Stimulated activated CD8-positive, alpha-beta memory T cell treated with anti-CD3 and anti-CD28 coated beads, Interleukin-7, amount 100 ng/mL, for 24 hours (primary cell): ENCODE measurements at places on chromosomes 5 and 9.

DNA sequence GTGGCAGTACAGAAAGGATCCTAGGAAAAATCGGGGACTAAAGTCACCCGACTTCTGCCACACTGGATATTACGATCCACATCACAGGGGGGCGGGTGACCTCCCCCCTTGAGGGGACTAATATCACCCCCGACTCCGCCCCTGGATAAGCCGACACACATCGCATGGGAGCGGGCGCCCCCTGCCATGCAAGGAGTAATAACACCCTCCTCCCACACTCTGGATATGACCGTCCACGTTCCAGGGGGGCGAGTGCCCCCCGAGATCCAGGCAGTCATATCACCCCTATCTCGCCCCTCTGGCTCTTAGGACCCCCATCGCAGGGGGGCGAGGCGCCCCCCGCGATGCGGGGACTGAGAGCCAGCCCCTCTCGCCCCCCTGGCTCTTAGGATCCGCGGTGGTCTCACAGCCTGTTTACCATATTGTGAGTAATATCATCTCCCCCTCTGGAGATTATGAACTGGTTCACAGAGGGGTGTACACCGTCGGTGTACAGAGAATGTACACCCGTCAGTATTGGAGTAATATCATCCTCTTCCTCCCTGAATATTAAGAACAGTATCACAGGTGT is 423.0 kb downstream of the DIRAS2 start:
- peak; percentile 15 for DNase-seq

DNA sequence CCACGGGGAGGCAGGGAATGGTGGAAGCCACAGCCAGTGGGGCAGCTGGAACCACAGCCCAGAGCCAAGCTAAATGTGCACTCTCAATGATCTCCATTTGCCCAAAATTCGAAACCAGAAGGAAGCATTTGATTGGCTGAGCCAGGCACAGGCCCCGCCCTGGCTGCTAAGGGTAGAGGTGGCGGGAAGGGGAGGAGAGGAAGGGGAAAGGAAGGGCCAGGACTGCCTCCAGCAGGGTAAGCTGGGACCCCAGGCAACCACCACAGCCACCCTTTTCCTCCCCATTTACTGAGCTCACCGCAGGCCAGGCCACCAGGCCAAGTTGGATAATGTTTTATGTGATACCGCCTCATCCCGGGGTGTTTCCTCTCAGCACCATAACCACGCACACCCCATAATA is 100.3 kb upstream of the RAPGEF1 start:
- no peak for DNase-seq

- no peak for DNase-seq
Observed at GRCh38 chr9:137461316-137461662, 2.2 kb upstream of the NSMF start.

GRCh38 chr5:73154208-73155006 is 18.6 kb upstream of the TMEM174 start:
- no peak for DNase-seq

DNA sequence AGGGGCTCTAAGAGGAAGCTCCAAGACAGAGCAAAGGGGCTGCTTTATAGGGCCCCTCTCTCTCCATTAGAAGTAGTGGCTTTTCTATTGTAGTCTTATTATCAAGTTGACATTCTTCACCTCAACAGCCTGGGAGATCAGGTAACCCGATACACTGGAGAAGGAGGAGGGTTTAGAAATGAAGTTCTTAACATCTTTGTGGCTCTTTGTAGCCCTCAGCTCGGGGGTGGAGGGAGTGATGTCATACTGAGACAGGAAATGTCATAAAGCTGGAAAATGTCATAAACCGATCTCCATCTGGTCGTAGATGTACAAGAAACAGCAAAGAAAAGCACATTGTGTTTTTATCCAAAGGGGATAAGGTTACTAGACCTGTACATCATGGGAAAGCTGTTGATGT is 17.9 kb downstream of the PDZD2 start:
- no peak for DNase-seq

DNA sequence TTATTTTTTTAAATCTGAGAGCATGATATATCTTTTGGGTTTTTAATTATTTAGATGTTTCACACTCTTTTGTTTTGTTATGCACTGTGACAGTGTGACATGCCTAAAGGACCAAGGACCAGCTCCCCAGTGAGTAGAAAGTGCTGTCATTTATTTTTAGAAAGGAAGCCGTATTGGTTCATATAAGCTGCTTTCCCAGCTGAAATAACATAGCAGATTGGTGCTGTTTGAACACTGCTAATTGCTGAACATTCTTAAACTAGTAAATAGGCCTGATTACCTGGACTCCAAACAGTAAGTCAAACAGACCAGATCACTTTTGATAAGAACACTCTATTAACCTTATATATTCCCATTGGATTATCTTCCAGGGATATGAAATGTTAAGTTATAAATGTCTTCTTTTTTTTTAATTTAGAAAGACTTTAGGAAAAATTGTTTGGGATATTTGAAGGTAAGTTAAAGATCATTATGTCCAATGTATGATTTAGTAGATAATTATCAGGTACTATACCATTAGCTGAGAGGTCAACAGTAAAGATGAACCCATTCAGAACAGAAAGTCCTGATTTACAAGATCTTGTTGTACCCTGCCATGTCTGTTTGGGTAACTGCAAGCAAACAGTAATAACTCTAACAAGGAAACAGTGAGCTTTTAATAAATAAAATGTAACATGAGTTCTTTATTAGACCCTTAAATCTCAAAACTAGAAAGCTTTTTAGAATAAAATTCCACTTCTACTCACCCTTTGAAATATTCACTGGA is 27.8 kb upstream of the ELL2 start:
- DNase-seq: no peak
